ENCODE measurements at places on chromosomes 2 and 18. TPM values are rescaled to one million over a fixed set of nuclear protein-coding genes. Genes with fewer than 3 reads are reported as not detected.

Gene GPR39
- 0.50 TPM for total RNA-seq

Gene ANKRD29
- 2.1 TPM for total RNA-seq

Gene AQP12B
- not detected for total RNA-seq

- H3K36me3 ChIP-seq: peaks cover 5% of the 10 kb centered on the region
- DNase-seq: no peak
- peaks cover 4% of the 10 kb centered on the region for H3K4me1 ChIP-seq
- H3K4me3 ChIP-seq: no peak overlapping the region
Observed at GRCh38 chr2:12778369-12778768, 61.6 kb downstream of the TRIB2 start.

DNA sequence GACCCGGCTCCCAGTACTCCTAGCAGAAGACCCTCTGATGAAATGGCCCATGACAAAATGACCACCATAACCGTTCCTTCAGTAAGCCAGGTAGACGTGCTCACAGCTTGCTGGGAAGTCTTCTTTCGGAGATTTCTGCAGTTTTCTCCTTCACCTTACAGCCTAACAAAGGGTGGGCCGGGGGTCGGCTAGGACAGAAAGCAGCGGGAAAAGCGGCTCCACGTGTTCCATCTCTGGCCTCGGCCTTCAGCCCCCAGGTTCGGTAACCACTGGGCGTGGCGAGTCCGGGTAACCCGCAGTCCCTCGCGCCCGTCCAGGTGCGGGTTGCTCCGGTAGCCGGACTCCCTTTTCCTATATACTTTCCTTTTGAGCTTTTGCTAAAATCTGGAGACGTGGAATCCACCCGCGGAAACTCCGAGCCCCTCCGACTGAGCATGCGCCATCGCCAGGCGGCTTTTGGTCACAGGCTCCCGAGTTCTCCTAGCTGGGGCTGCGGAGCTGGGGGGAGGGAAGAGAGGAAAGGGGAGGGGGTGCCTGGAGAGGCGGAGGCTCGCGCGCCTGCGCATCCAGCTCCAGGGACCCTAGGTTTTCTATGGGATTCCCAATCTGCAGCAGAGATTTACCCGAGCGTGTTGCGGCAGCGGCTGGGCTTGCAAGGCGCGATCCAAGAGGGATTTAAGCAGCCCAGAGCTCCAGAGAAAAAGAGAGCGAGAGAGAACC, at the start of gene VSNL1:
VSNL1 (plus strand) TSS at position 604 of the 720 bp plus-strand sequence. CDS start 51,379 bp downstream, outside the sequence.
- H3K4me1 ChIP-seq: peaks cover 3% of the 10 kb centered on the region
- peak within 1 kb of the TSS; percentile 70 for H3K4me3 ChIP-seq
- DNase-seq: peak; percentile 97
- no peaks in the 10 kb centered on the region for H3K27me3 ChIP-seq
- H3K36me3 ChIP-seq: no peaks in the 10 kb centered on the region

DNA sequence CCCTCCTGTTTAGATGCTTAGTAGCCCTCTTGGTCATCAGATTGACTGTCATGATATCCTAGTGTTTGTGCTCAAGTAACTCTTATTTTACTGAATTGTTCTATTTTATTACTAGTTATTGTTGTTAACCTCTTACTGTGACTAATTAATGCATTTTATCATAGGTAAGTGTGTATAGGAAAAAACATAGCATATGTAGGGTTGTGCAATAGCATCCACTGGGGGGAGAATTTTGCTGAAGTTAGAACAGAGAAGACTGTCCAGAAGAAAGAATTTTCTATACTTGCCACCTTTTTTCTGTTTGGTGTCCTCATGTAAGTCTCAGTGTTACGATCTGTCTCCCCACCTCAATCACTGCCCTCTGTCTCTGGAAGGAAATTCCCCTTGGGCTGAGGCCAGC, 177.4 kb downstream of the RPIA start:
- DNase-seq: no peak
- no peak overlapping the region for H3K4me3 ChIP-seq
- no peaks in the 10 kb centered on the region for H3K4me1 ChIP-seq
- no peaks in the 10 kb centered on the region for H3K27me3 ChIP-seq

GRCh38 chr2:232038251-232038880, 76.9 kb downstream of the DIS3L2 start:
- H3K4me1 ChIP-seq: peaks cover 4% of the 10 kb centered on the region
- DNase-seq: no peak
- peaks cover 14% of the 10 kb centered on the region for H3K36me3 ChIP-seq
- H3K4me3 ChIP-seq: no peak overlapping the region
- H3K27ac ChIP-seq: no peak overlapping the region
- H3K27me3 ChIP-seq: no peaks in the 10 kb centered on the region

DNA sequence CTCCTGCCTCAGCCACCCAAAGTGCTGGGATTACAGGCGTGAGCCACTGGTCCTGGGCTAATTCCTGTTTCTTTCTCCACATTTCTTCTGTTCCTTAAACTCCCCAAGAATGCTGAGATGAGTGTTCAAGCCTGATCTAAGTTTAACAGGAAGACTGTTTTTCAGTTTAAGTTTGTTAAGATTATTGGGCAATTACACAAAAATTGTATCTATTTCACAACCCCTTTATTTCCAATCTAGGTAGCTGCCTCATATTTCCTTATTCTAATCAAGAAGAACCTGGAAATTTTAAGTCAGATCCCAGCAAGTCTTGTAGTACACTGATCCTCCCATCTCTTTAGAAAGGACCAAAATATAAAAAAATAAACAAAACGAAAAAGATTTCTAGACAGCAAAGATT, 11.7 kb downstream of the SFT2D3 start:
- H3K4me1 ChIP-seq: no peaks in the 10 kb centered on the region

DNA sequence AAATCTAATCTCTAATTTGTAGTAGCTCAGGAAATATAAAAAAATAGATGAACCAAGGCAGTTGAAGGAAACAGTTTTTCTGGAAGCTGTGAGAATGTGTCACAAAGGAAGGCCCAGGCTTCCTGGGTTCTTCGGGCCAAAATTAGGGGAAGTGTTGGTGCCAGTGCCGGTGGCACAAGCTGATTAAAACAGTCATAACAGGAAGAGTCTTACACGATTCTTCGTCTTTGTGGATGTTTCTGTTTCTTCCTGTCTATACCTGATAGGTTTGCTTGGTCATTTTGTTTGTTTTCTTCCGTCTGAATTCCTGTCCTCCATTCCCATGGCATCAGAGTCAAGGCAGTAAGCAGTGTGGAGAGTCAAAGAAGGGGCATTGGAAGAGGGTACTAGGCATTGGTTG, 235.4 kb upstream of the RASGRP3 start:
- no peaks in the 10 kb centered on the region for H3K36me3 ChIP-seq
- DNase-seq: no peak
- no peak overlapping the region for H3K27ac ChIP-seq

GRCh38 chr18:79252904-79253633, 142.7 kb upstream of the NFATC1 start:
- H3K27me3 ChIP-seq: no peaks in the 10 kb centered on the region
- H3K4me1 ChIP-seq: no peaks in the 10 kb centered on the region
- H3K36me3 ChIP-seq: no peaks in the 10 kb centered on the region

Measured in H9 (cell line).